ENCODE measurements at places on chromosomes 7 and 10.

DNA sequence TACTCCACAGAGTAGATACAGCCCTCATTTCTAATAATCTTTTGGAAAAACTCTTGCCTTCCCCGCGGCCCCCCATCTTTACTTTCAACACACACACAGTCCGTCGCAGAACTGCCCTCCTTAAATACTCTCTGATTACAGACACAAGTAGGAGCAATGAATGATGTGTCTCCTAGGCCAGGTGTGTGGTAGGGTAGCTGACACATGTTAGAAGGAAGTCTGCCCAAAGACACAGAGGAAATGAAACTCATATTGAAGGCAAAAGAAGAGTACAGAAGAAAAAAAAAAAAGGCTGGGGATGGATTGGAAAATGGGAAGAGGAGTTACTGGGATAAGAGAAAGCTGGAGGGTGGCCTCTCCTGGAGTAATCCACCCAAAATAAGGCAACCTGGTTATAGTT is 14.6 kb downstream of the OPALIN start:
- no peak for DNase-seq

DNA sequence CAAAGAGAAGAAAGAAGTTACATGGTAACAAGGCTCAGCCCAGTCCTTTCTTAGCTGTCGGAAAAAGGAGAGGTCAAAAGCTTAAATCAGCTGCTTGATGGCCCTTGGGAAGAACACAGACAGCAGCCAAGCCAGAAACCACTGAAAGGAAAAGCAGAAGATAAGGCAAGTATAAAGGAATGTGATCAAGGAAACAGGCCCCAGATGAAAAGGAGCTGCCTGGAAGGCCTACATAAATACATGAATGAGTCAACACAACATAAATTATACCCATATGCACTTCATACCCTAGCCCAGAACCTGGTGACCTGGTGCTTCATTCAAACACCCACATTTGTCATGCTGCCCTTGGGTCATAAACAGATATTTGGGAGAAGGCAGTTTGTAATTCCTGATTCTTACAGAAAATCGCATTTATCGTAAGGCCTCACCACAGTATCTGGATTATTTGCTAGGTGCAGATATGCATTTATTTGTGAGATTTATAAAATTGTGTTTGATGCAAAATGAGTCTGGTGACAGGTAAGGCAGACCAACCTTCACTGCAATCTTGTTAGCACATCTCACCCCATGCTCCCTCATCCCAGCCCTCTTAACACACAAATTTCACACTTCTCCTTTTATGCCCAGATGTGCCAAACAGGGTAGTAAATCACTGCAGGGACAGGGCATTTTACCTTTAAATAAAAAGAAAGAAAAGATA is 94.9 kb upstream of the KCNIP2 start:
- no peak for DNase-seq

GRCh38 chr7:55132890-55133551 is 114.2 kb downstream of the EGFR start:
- DNase-seq, result no peak

- DNase-seq, result no peak
Observed at GRCh38 chr7:103592844-103593243, 146.8 kb upstream of the SLC26A5 start.

DNA sequence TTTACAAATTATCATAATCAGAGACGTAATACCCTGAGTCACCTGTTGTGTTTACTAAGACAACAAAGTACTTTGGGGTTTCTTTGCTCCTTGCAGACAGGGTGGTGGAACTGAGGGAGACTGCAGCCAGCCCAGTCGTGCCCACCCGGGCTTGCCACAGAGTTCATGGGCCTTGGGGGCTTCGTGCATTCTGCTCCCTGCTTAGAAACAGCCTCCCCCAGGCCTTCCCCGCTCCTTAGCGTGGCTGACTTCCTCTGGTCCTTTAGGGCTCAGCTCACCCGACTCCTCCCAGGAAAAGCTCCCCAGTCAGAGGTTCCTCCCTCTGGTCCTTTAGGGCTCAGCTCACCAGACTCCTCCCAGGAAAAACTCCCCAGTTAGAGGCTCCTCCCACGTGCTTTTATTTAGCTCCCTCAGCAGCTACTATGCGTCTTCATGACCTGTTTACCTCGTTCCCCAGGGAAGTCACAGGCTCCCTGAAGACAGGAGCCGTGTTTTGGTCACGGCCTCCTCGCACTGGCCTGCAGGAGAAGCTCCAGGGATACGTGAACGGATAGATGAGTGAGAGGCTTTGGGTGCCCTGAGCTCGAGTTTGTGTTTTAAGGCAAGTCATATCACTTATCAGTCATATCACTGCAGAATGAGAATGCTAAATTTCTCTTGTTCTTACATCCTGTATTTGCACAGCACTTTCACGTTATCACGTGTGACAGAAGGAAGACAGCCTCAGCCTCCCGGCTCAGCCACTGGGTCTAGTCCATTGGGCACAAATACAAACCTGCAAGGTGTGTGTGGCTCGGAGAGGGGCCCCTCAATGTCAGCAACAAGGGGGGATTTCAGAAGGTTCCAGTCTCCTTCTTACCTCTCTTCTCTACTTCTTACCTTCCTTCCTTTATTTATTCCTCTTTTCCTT is 52.7 kb upstream of the VIPR2 start:
- DNase-seq, result peak; percentile 4

DNA sequence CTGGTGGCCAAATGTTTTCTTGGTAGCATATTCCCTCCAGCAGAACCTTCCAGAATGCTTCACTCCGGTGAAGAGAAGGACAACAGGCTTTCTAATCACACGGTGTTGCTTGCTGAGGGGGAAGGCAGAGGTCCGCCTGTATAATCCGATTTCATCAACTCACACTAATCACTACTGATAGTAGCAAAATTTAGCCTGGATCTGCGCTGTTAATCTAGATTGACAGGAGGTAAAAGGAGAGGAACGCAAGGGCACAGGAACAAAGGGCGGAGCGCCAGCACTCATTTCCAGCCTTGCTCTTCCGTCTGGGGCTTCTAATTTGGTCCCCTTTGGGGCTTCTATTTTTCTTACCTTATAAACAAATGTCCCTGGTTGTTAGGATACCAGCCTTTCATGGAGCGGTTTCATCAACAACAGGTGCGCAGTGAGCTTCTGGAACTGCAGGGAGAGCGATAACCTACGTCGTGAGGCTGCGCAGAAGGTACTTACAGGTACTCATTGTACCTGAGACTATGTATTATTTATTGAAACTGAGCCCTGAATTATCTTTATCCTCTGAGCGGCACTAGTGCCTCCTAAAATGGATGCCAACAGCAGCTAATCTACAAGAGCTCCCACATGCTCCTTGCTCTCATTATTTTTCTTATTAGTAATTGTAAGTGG is 150.6 kb downstream of the CACNB2 start:
- DNase-seq, result peak; percentile 4
